ENCODE measurements at places on chromosomes 11 and 22.

DNA sequence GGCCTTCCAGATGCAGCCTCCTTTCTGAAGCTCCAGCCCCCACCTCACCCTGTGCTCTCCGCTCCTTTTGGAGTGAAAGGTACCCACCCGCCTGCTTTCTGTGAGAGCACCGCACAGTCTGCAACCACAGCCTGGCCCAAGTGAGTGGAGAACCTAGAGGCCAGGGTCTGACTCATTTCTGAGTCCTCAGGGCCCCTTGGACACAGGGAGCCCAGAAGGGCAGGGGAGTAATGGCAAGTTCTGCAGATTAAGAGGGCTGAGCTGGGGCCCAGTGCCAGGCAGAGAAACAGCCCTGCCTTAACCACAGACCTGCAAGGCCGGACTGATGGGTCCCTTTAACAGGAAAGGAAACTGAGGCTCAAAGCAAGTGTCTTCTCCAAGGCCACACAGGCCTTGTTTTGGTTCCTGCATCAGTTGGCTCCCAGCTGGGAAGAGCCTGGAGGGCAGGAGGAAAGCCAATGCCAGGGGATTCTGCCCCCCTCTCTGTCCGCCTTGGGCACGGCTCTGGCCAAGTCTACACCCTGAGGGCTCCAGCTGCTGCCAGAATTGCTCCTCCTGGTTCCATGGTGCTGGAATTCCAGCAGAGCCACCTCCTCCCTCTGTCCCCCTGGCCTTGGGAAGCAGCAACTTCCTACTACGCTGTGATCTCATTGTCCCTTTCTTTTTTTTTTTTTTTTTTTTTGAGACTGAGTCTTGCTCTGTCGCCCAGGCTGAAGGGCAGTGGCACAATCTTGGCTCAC is 55.1 kb downstream of the CYTH4 start:
- DNase-seq = no peak

- no peak for DNase-seq
Measured at GRCh38 chr22:31148953-31149627, 8.8 kb upstream of the PLA2G3 start.

DNA sequence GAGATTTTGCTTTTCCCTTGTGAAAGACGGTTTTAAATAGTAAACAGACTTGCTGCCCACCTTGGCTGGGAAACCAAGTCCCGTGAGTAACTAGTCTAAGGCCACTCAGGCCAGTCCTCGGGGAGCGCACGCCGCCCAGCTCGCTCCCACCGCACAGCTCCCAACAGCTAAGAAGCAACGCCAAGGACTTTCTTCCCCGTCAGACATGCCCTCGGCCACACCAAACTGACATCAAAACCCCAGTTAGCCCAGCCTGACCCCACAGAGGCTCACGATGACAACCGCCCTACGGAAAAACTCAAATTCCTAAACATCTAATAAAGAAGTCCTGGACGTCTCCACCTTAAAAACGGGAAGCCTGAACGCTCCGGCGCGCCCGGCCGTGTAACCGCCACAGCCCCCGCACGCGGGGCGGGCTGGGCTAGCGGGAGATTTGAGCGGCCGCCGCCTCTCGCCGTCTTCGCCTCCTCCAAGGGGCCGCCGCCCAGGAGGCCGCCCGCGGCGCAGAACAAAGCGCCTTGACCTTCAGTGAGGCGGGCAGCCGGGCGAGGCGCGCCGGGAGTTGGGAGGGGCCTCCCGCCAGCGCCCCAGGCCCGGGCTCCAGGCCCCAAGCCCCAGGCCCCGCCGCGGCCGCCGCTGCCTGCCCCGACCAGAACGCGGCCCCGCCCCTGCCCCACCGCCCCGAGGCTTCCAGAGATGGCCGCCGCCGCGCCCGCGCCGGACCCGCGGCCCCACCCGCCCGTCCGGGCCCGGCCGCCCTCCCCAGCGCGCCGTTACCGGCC is 486 bp downstream of the NAP1L4 start:
- no peak for DNase-seq

GRCh38 chr11:126573325-126573978 is 218.0 kb downstream of the ST3GAL4 start:
- DNase-seq = no peak

- DNase-seq = no peak
Measured at GRCh38 chr11:119472186-119472855, 49.3 kb upstream of the THY1 start.

DNA sequence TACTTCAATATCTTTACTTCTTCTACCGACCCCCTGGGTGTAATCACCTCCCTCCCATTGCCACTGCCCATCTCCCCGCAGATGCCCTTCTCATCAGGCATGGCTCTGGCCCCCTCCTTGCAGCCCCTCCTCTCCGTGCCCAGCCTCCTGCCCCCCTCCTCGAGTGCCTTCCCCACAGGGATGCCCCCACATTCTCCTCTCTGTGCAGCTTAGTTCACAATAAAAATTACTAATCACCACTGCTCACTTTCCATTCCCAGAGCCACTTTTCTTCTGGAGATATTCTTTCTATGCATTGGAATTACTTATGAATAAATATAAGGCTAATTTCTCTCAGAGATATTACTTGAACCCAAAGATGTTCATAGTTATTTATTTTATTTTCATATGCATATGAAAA is 22.1 kb downstream of the IFITM10 start:
- no peak for DNase-seq

DNA sequence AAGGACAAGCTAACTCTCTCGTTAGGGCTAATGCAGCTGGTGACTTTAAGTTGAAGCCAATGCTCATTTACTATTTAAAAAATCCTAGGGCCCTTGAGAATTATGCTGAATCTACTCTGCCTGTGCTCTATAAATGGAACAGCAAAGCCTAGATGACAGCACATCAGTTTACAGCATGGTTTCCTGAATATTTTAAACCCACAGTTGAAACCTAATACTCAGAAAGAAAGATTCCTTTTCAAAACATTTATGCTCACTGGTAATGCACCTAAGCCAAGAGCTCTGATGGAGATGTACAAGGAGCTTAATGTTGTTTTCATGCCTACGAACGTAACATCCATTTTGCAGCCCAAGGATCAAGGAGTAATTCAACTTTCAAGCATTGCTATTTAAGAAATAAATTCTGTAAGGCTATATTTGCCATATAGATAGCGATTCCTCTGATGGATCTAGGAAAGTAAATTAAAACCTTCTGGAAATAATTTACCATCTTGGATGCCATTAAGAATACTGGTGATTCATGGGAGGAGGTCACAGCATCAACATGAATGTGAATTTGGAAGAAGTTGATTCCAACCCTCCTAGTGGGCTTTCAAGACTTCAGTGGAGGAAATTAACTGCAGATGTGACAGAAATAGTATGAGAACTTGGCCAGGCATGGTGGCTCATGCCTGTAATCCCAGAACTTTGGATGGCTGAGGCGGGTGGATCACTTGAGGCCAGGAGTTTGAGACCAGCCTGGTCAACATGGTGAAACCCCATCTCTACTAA is 14.5 kb downstream of the XNDC1N start:
- DNase-seq = no peak

DNA sequence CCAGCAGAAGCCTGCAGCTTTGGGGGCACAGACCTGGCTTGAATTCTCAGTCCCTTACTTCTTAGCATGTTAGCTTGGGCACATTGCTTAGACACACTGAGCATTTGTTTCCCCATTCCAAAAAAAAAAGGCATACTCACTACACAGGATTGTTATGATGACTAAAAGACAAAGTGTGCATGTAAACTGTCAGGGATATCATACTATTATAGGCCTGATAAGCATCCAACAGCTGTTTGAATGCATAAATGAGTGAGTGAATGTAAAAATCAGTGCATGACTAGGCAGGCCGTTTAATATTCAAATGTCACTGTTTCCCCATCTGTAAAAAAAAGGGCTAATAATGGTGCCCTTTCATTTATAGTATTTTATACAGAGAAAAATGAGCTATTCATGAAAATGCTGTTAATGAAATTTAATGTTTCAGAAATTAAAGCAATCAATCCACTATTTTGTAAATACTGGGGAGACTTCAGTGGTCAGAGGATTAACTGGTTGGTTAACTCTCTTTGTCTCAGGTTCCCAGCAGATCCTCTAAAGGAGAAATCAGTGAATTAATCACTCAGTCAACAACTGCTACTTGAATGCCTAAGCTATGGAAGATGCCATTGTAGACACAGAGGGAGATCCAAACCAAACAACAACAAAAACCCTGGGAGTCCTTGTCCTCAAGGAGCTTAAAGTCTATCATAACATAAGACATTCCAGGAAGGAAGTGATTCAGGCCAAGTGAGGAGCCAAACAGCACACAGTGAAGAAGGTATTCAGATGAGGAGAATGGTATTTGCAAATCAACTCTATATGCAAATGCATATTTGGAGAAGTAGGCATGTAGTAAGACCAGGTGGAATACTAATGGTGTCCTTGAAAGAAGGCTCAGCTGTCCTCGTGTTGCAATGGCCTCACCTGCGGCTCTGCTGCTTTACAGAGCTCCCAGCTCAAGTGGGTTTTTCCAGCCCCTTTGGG is 26.8 kb downstream of the BARX2 start:
- no peak for DNase-seq

DNA sequence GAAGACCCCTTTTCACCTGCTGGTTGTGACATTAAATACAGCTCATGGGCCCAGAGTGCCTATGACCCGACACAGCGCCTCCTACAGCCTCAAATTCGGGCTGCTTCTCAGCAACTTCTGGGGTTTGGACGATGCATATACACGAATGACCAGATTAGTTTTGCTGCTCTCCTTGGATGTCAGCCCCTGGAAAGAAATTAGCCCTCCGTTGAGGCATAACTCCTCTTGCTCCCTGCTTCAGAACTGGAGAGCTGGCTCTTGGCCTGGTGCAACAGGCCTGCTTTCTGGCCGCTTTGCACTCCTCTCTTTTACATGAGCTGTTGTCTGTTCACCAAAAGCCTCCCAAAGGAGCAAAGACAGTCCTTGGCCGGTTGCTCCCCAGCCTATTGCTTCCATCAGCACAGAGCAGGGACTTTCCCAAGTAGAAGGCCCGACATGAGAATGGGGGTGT is 3.3 kb downstream of the TECTA start:
- DNase-seq = no peak

DNA sequence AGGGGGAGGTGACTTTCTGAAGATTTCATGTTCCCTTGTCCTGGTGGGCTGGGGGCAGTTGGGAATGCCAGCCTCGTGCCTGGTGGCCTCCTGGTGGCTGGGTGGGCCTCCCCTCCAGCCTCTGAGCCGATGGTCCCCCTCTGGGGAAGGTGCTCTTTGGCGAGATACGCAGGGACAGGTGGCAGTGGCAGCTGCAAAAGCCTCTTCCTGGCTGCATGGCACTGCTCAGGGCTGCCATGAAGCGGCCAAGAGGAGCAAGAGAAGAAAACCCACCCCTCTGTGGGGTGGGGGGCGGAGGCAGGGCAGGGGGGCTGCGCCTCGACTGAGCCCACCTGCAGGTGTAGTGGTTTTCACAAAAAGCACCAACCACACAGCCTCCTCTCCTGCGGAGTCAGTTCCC is 61.8 kb upstream of the PHF21B start:
- DNase-seq = no peak

DNA sequence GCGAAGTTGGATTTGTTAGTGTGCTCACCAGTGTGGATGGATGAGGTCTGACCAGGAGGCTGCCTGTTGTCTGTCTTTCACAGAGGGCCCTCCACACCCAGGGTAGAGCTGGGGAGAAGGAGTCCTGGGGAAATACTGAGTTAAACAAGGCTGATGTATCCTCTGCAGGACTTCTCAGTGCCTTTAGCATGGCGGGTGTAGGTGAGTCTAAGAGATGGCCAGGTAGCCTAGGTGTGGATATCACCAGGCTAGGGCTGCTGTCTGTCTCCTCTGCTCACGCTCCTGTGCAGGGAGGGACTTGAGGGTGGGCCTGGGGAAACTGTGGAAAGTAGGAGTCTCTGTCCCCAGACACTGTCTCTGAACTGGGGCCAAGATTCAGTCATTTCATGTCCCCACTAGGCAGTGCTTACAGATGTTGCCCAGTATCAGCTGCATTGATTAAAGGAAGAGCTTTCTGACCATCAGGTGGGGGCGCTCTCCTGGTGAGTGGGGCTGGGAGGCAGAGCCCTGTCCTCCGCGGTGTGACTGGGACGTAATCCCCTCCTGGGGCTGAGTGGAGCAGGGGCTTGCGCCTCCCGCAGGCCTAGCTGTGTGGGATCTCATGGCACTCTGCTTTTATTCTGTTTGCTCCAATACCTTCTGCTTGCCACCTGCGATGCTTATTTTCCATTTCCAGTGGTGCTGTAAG is 35.5 kb upstream of the CCDC188 start:
- DNase-seq = no peak

- peak; percentile 30 for DNase-seq
Measured at GRCh38 chr11:13962562-13963168, at the start of gene SPON1. SPON1 (plus strand) TSS chr11:13962723; CDS start chr11:13962905, 182 bp downstream.

DNA sequence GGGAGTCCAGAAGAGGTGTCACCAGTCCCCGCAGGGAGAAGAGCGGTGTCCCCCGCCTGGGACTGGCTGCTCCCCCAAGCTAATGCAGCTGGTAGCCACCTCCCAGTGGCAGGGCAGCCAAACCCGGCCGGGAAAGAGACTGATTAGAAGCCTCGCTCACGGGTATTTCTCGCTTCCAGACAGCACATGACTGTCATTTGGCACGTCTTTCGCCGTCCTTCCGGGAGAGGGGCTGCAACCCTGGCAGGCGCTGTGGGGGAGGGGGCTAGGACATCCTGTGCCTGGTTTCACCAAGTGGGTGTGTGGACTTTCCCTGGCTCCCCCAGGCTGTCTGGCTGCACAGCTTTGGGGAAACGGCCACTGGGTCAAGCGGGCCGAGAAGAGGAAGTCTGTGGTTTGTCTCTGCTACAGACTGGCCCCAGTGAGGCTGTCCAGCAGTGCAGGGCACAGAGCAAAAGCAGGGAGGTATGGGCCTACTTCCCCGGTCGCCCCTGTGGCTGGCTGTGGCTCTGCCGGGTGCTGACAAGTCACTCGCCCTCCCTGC is 3.8 kb downstream of the CD81 start:
- no peak for DNase-seq

- DNase-seq = no peak
Measured at GRCh38 chr11:121929581-121929980, 186.4 kb downstream of the BLID start.

DNA sequence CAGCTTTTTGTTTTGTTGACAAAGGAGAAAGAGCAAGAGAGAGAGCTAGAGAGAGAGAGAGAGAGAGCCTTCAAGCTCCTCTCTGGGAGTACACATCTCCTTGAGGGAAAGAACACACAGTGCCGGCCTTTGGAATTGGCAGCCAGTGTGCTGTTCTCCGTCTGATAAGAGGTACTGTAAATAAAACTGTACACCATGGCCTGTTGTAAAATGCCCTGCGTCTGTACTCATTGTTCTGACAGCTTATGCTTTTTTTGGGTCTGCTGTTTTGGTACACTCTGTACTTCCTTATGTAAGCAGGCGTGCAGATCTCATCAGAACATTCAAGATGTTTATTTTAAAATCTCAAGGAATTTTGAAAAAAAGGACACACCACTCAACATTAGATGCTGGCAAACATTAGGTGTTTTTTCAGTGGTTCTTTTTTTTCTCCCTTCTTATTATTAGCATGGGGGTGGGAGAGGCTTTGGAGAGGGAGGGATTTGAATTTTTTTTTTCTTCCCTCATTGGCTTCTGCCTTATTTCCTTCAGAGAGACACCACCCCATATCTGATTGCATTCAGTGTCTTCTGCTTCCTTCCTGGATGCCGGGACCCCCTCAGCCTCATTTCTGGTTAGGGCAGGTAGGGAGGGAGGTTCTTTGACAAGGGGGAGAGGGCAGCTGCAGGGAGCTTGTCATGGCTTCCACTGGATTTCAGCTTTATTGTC is 116.8 kb upstream of the NNMT start:
- no peak for DNase-seq
